ENCODE measurements at places on chromosomes 11 and 22.

GRCh38 chr11:2109541-2110019, 29.6 kb downstream of the IGF2 start:
- no peak for DNase-seq

DNA sequence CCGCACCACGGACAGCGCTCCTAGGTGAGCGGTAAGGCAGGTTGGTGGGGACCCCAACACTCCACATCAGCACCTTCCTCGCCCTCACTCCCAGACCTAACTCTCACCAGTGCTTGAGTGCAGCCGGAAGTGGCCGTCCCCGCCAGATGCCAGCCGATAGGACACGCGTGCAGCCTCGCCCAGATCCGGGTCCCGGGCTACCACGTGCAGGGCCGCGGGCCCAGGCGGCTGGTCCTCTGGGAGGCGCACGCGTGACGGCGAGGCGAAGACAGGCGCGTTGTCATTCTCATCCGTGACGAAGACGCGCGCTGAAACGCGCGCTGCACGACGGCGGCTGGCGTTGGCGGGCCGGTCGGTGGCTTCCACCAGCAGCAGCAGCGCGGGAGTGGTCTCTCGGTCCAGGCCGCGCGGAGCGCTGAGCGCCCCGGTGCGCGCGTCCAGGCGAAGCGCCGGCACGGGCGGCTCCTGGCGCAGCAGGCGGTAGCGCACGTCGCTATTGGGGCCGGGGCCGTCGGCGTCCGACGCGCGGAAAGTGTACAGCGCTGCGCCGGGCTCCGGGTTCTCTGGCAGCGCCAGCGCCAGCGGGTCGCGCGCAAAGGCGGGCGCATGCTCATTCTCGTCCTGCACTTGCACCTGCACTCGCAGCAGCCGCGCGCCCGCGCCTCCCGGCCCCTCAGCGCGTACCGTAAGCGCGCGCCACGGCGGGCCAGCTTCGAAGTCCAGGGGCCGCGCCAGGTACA, 10.8 kb upstream of the TPP1 start:
- DNase-seq = no peak

DNA sequence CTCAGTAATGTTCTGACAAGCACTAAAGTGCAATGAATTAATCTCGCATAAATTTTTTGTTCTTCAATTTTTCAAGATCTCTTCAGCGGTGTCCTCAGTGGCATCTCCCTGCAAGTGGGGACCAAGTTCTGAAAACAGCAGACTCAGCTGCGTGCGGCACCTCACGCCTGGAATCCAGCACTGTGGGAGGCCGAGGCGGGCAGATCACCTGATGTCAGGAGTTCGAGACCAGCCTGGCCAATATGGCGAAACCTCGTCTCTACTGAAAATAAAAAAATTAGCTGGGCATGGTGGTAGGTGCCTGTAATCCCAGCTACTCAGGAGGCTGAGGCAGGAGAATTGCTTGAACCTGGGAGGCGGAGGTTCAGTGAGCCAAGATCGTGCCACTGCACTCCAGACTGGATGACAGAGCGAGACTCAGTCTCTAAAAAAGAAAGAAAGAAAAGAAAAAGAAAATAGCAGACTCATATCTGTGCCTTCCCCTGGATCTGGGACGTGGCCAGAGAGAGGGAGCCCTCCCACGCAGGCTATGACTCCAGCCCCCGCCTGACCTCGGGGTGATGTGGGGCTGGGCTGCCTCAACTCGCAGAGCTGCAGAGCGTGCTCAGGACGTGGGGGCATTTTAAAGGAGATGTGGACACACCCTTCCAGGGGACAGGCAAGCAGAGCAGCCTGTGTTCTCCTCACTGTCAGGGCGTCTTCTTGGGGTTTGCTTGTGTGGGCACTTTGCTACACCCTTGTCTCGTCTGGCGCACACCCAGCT, 346.6 kb downstream of the BRD1 start:
- DNase-seq = no peak

- DNase-seq = no peak
These were observed 12.5 kb downstream of the NNMT start for GRCh38 chr11:114308689-114309089.

DNA sequence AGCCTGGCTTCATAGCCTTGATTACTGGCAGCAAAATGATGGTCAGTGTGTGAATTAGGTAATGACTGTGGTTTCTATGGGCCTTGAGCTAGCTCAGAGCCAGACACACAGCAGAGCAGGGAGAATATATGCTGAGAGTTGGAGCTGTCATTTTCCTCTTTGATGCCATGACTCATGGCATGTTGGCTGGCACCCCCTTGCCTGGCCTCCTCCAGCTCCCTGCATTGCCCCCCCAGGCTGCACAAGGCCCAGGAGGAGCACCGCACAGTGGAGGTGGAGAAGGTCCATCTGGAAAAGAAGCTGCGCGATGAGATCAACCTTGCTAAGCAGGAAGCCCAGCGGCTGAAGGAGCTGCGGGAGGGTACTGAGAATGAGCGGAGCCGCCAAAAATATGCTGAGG, 20.3 kb upstream of the RRM1 start:
- no peak for DNase-seq

DNA sequence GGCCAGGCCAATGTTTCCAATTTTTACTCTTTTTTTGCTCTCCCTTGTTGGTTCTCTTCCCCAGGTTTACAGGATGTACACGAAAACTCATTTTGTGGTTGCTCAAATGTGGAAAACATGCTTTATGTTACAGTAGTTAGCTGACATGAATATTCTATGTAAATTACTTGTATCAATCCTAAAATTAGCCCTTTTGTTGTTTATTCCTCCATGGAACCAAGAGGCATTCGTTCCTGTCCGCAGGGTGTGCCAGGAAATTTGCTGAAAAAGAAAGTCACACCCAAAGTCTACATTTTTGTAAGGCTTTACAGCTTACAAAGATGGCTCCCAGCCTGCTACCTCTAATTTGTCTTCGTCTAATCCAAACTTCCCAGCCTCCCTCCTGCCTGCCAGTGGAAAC, 652.3 kb downstream of the ETS1 start:
- no peak for DNase-seq

- no peak for DNase-seq
These were observed 28.7 kb downstream of the TPBGL start for GRCh38 chr11:75269367-75269660.

DNA sequence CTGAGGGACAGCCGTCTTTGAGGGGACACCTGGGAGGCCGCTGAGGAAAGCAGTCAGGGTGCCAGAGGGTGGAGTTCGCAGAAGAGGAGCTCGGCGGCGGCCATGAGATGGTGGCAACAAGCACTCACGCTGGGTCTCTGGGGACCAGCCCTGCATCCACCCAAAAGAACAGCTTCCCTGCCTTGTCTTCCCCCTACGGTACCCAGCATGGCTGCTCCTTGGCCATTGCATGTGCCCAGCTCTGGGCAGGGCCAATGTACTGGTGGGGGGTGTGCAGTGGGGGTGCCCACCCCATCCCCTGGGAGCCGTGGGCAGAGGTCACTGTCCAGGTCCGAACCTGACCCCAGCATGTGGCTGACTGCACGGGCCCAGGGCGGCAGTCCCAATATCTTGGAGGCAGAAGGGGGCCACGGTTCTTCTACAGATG, 42.3 kb downstream of the OSBPL5 start:
- DNase-seq = no peak

- no peak for DNase-seq
These were observed 35.8 kb upstream of the HSD17B12 start for GRCh38 chr11:43644621-43645299.

DNA sequence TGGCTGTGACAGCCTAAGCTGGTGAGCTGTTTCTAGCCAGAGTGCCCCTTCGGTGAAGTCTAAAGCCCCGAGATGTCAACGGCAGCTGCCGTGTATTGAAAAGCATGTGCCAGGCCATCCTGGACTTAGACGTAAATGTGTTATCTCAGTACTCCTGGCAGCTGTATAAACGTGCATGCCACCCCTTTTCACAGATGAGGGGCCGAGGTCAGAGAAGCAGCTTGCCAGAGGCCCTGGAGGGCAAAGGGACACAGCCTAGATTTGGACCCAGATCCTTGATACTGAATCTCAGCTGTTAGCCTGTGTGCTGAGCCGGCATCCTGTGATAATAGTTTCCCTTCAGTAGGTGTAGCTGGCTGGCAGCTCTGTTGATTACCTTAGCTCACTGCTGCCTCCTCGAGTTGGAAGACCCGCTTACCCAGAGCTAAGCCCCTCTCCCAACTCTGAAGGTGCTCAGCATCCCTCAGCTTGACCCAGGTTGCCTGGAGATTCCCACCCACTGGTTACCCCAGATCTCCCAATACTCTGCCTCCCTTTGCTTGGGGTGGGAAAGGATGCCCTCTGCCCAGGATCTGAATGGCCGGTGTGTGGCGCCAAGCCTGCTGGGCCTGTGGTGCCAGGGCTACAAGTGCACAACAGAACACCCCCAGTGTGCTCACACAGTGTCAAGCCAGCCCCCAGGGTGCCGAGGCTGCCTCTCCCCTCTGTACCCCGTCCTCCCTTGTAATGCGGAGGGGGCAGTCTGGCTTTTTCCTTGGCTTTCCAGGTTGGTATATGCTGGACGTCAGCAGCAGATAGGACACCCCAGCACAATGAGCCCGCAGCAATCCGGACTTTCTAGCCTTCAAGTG, 59.8 kb upstream of the WNT7B start:
- DNase-seq = peak; percentile 42

GRCh38 chr11:68312117-68312779, at the start of gene LRP5:
Gene LRP5 (plus strand): TSS chr11:68312591. CDS start chr11:68312715, 124 bp downstream.
- DNase-seq = no peak

GRCh38 chr11:128862406-128862805, 4.7 kb downstream of the KCNJ1 start:
- DNase-seq = no peak

DNA sequence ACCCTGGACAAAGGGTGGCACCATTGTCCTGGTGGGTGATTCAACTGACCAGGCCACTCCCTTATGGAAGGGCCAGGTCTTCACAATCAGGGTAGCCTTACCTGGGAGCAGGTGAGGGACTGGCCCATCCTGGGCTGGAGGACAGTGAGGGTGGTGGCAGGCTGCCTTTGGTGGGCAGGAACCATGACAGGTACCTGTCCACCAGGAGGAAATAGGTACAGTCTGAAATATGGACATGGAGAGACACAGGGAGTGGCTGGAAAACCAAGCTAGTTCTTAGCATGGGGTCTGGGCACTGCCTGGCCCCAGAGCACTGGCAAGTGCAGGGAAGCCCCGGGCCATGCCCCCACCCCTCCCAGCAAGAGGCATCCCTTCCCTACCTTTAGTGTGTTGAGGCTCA, 113.8 kb downstream of the MED15 start:
- DNase-seq = no peak

- no peak for DNase-seq
These were observed 126.7 kb upstream of the RCN1 start for GRCh38 chr11:31964181-31964580.

GRCh38 chr22:50603511-50604255, 3.1 kb downstream of the MAPK8IP2 start:
- no peak for DNase-seq

- DNase-seq = no peak
These were observed 73.5 kb upstream of the PPARA start for GRCh38 chr22:46076651-46077339.

DNA sequence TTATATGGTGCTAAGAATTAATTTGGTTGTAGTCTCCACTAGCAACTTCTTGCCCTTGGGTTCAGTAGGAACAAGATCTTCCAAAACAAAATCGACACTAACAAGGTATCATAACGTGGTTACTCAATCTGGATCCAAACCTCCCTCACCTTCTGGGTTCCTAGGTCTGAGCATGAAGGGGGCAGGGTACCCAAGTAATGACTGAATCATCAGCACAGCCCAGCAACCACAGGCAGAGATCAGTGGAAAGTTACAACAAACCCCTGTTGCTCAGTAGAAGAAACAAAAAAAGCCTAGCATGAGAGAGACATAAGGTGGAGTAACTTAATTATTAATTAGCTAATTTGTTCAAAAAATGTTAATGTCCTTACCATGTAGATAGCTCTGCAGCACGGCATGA, 221.4 kb downstream of the BLID start:
- no peak for DNase-seq

- peak; percentile 40 for DNase-seq
These were observed 12.0 kb downstream of the BRSK2 start for GRCh38 chr11:1401656-1402221.

DNA sequence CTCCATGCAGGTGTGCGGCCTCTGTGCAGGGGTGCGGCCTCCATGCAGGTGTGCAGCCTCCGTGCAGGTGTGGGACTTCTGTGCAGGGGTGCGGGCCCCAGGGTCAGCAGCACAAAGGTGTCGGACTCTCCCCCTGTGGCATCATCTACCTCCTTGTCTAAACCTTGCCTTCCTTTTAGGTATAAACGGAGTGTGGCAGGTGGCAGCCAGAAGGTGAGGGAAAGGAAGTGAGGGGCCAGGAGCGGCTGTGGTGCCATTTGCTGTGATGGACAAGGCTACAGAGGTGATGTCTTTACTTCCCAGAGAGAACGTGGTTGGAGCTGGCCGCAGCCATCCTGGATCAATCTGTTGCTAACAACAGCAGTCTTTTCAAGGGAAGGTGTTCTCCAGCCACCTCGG, 9.1 kb downstream of the GAL start:
- no peak for DNase-seq

DNA sequence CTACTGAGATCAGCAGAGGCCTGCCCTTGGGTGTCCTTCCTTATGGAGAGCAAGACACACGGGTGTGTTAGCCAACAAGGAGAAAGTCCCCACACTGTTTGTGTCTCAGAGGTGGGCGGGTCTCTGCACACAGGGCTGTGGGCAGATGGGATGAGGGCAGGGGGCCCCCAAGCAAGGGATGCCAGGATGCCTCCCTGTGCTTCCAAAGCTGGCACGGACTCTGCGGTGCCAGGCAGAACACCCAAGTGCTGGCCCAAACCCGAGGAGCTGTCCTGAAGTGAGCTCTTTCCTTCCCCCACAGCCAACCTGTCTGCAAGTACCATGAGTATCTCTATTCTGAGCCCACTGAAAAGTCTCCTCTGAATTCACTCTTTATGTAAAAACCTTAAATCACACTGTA, 273.3 kb downstream of the CTTN start:
- DNase-seq = no peak

- no peak for DNase-seq
These were observed 194.4 kb upstream of the PGR start for GRCh38 chr11:101323997-101324396.

DNA sequence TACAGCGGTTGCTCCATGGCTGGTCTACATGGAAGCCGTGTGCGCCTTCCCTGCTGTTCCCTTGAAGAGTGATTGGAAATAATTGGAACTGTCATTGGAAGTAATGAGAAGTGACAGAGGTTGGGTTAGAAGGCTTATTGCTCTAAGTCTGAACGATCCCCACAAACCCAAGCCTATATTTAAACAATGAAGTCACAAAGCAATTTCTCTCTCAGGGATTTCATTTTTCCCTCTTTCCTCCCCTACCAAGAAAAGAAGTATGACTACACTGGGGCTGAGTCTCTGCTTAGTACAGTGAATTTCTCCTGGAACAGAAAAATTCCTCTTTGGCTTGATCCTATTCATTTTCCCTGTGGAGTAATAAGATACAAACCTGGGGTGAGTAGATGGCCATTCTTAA, 7.8 kb downstream of the CLMP start:
- DNase-seq = no peak
